Brain pericyte (primary cell): ENCODE measurements at places on chromosomes 6 and 20.

DNA sequence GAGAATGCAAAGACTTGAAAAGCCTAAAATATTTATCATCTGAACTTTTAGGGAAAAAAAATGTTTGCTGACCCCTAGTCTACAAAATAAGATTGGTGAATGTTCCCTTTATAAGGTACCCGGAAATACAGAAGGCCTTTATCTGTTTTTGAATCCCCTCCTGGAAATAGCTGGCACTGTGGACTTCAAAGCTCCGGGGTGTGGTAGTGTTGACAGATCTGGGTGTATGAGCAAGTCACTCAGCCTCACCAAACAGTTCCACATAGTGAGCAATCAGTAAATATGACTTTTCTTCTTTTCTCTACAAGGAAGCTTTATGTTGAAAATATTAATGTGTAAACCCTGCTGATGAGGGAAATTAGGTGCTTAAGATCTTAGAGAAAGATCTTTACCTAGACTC lies 29.2 kb upstream of the HTR1B start:
- DNase-seq, result no peak

DNA sequence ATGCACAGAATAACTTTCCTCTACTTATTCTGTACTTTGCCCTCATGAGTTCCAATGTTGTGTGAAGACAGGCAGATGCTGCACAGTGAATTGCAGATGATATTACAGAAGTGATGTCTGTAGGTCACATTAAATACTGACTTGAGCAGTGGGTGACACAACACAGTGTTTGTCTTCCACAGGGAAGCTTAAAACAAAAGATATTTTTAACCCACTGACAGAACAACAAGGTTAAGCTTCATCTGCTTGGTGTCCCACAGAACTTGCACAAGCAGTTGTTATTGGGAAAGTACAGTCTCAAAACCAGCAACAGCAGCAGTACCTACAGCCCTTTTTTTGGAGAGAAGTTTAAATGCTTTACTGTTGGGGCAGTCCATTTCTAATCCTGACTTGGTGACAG lies 10.5 kb downstream of the SUMO4 start:
- no peak for DNase-seq

DNA sequence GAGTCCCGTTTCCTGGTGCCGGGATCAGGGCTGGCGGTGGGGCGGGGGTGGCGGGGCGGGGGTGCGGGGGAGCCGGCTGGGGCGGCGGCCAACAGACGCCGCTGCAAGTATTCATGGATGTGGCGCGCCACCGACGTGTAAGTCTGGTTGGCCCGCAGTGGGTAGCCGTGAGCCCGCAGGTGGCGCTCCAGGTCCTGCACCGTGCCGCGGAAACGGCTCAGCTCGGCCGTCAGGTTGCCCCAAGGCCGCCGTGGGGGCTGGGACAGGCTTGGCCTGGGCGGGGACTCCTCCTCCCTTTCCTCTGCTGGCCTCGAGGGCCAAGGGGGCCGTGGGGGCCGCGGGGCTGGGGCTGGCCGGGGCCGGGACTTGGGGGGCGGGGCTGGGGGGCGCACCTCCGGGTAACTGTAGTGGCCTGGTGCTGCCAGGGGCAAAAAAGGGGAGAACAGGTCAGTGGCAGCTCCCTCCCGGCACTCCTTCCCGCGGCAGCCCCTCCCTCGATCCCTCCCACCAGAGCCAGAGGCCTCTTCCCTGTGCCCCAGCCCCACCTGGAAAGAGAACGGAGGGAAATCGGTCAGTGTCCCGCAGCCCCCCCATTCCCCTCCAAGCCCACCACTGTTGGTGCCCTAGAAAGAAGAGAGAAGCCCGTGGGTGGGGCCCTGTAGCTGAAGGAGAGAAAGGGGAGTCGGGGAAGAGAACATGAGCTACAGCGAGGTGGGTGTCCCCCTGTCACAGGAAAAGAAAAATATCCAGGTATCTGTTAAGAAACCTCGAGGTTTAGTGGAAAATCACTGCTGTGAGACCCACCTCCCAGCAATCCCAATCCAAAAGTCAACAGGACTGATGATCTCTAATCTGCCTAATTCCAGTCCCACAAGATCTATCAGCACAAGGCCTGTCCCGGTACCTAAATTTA lies 21.3 kb downstream of the TNXB start:
- no peak for DNase-seq

GRCh38 chr6:37534893-37535292 lies 35.2 kb upstream of the CCDC167 start:
- DNase-seq, result no peak

GRCh38 chr6:14260839-14261238 lies 143.3 kb downstream of the CD83 start:
- DNase-seq, result no peak
